ENCODE measurements at places on chromosomes 6 and 20.

DNA sequence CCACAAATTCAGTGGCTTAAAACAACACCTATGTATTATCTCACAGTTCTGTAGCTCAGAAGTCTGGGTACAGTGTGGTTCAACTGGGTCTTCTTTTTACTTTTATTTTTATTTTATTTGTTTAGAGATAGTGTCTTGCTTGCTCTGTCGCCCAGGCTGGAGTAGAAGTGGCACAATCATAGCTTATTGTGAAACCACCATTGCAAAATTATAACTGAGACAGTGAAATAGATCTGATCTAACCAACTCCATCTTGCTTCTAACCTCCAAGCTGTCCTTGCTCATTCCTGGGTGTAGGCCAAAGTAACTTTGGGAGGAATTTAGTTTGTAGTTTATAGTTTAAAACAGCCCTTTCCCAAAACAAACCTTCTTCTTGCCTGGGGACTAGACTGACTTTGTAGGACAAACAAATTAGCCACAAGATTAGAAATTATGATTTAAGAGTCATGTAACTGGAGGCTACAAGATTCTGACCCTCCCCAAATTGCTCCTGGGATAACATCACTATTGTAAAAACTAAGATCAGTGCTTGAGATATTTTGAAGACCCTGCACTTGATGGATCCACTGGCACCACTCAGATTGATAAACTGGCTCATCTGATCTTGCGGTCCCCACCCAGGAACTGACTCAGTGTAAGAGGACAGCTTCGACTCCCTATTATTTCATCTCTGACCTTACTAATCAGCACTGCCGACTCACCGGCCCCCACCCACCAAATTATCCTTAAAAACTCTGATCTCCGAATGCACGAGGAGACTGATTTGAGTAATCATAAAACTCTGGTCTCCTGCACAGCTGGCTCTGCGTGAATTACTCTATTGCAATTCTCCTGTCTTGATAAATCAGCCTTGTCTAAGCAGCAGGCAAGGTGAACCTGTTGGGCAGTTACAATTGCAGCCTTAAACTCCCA lies 193.4 kb upstream of the CDYL start:
- H3K36me3 ChIP-seq, result no peaks in the 10 kb centered on the region
- H3K4me3 ChIP-seq, result no peak overlapping the region
- DNase-seq, result no peak
- no peak overlapping the region for H3K27ac ChIP-seq

- H3K4me1 ChIP-seq, result no peaks in the 10 kb centered on the region
- no peak overlapping the region for H3K27ac ChIP-seq
- no peaks in the 10 kb centered on the region for H3K36me3 ChIP-seq
- no peaks in the 10 kb centered on the region for H3K27me3 ChIP-seq
- no peak for DNase-seq
- no peak overlapping the region for H3K4me3 ChIP-seq
Measured at GRCh38 chr6:106373502-106374239, 13.2 kb downstream of the CRYBG1 start.

DNA sequence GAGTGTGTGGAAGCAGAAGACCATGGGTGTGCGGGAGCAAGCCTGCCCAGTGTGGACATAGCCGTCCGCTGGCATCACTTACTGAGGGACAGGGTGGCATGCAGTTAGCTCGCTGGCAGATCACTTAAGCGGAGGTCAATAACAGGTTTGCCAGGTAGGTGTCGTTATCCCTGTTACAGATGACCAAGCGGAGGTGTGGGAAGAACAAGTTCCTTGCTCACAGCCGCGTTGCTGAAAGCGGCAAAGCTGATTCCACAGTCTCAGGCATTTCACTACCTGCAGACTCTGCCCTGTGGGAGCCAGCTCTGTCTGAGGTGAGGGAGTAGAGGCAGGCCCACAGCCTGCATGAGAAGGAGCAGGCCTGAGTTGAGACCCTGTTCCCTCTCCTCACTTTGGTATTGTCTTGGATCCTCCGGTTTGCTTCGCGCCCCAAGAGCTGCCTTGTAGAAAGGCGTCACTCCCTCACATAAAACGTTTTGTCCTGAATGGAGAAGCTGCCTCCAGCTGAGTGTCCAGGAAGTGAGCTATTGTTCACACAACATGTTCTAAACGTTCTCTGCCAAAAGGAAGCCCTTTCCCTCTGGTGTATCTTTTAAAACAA lies 96.9 kb downstream of the TCP11 start:
- peak; percentile 96 for DNase-seq
- H3K36me3 ChIP-seq, result no peaks in the 10 kb centered on the region
- H3K27me3 ChIP-seq, result no peaks in the 10 kb centered on the region
- peaks cover 59% of the 10 kb centered on the region for H3K4me1 ChIP-seq
- peak overlapping the region; percentile 1 for H3K4me3 ChIP-seq
- H3K27ac ChIP-seq, result peak overlapping the region; percentile 81

GRCh38 chr20:16601047-16601446 lies 27.8 kb upstream of the KIF16B start:
- no peak overlapping the region for H3K27ac ChIP-seq
- DNase-seq, result no peak
- peaks cover 7% of the 10 kb centered on the region for H3K27me3 ChIP-seq
- no peak overlapping the region for H3K4me3 ChIP-seq

- H3K27ac ChIP-seq, result no peak overlapping the region
- no peaks in the 10 kb centered on the region for H3K27me3 ChIP-seq
- DNase-seq, result no peak
- H3K4me1 ChIP-seq, result no peaks in the 10 kb centered on the region
- no peak overlapping the region for H3K4me3 ChIP-seq
- H3K36me3 ChIP-seq, result no peaks in the 10 kb centered on the region
Measured at GRCh38 chr6:69265706-69266105, 531.1 kb downstream of the LMBRD1 start.

GRCh38 chr6:148885925-148886845 lies 139.4 kb downstream of the UST start:
- H3K27me3 ChIP-seq, result no peaks in the 10 kb centered on the region
- H3K4me3 ChIP-seq, result no peak overlapping the region
- H3K4me1 ChIP-seq, result peaks cover 20% of the 10 kb centered on the region
- no peaks in the 10 kb centered on the region for H3K36me3 ChIP-seq
- no peak overlapping the region for H3K27ac ChIP-seq
- peak; percentile 50 for DNase-seq

DNA sequence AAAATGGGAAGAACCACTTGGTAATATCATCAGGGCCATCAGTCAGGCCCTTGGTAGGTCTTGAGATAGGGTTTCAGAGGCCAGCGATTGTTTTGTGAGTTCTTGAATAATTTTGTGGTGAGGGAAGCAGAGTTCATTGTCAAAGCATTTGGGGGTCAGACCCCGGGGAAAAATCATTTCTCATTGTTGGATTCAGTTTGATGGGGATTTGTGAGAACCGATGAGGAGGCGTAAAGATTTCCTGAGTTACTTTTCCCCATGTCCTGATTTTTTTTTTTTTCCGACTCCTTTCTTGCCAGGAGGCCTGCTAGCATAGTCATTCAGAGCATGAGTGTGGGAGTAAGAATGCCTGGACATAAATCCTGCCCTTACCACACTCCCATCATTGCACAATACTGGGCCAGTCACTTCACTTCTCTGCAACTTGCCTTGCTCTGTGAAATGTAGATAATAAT lies 60.3 kb downstream of the TSHZ2 start:
- peaks cover 10% of the 10 kb centered on the region for H3K4me1 ChIP-seq
- no peaks in the 10 kb centered on the region for H3K27me3 ChIP-seq
- no peaks in the 10 kb centered on the region for H3K36me3 ChIP-seq
- no peak overlapping the region for H3K4me3 ChIP-seq
- H3K27ac ChIP-seq, result no peak overlapping the region

GRCh38 chr20:62356589-62357186 lies 10.4 kb downstream of the LAMA5 start:
- no peaks in the 10 kb centered on the region for H3K36me3 ChIP-seq
- no peak for DNase-seq
- no peak overlapping the region for H3K4me3 ChIP-seq
- H3K27ac ChIP-seq, result no peak overlapping the region
- no peaks in the 10 kb centered on the region for H3K27me3 ChIP-seq

- DNase-seq, result peak; percentile 77
- peak overlapping the region; percentile 80 for H3K4me3 ChIP-seq
- H3K27ac ChIP-seq, result peak overlapping the region; percentile 95
- H3K27me3 ChIP-seq, result no peaks in the 10 kb centered on the region
- peaks cover 20% of the 10 kb centered on the region for H3K4me1 ChIP-seq
- H3K36me3 ChIP-seq, result peaks cover 54% of the 10 kb centered on the region
Measured at GRCh38 chr6:33199687-33200218, 712 bp downstream of the RXRB start.

DNA sequence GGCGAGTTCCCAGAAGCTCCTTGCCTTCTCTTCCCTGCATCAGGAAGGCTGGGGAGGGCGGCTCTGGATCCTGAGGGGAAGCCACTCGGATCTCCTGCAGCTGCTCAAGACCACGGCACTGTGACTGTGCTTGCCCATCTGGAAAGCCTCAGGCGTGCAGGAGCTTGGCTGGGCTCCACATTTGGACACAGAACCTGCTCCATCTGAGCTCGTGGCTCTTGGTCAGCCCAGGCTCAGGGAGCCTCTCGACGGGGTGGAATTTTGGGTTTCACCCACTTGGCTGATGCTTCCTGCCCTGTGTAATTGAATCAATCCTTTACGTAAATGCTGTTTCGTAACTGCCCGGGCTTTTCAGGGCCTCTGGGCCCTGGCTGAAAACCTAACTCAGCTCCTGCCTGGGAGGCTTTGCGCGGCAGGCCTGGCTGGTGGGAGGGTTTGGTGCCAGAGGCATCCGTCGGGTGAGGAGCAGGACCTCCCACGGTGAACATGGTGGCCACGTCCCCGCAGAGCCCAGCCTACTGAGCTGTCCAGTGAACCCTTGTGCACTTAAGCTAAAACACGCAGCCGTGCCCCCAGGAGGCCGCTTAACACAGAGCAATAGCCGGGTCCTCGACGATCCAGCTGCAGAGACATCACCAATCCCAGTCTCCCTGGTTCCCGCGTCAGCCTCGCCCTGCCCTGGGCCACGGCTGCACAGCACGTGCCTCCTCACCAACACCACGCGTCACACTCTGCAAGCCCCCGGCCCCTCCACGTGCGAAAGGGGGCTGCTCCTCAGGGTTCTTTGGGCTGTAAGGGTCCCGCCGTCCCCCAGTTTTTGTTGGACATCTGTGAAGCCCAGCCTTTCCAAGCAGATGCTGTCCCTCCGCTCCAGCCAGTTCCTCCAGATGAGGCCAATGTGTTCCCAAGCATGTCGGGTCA lies 241.0 kb downstream of the DLL1 start:
- no peaks in the 10 kb centered on the region for H3K36me3 ChIP-seq
- no peak for DNase-seq
